ENCODE measurements at places on chromosomes 16 and 17. TPM values are rescaled to one million over a fixed set of nuclear protein-coding genes. Genes with fewer than 3 reads are reported as not detected.

GRCh38 chr16:19127205-19127604, 13.4 kb downstream of the ITPRIPL2 start:
- no peak for DNase-seq

DNA sequence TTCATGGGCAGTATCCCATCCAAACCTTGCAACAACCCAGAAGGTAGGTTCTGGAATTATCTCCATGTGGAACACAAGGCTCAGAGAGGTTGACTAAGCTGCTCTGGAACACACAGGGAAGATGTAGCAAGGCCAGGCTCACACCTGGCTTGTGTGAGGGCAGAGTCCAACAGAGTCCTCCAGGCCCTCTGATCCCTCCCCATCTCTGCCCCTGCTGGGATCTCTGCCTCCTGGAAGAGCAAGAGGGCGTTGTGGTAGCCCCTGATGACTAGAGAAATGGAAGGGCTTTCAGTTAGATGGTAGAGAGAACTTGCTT, 7.0 kb upstream of the PPP1R1B start:
- no peak for DNase-seq

DNA sequence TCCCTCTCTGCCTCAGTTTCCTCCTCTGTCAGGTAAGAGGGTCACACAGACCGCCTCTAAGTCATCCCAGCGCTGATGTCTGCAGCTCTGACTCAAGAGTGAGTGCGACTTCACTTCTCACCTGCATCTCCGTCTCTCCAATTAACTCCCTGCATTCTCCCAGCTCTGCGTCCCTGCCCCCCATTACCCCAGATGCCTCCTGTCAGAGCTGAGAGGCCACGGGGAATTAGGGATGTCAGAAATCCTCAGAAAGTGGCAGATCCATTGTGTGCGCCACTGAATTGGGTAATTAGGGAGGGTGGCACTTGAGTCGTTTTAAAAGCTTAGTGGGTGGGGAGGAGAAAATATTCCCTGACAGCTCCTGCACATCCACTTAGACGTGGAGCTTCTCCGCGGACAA, 885.4 kb upstream of the EEF2KMT start:
- no peak for DNase-seq

GRCh38 chr16:73873643-73874042, 423.0 kb upstream of the PSMD7 start:
- DNase-seq = no peak

DNA sequence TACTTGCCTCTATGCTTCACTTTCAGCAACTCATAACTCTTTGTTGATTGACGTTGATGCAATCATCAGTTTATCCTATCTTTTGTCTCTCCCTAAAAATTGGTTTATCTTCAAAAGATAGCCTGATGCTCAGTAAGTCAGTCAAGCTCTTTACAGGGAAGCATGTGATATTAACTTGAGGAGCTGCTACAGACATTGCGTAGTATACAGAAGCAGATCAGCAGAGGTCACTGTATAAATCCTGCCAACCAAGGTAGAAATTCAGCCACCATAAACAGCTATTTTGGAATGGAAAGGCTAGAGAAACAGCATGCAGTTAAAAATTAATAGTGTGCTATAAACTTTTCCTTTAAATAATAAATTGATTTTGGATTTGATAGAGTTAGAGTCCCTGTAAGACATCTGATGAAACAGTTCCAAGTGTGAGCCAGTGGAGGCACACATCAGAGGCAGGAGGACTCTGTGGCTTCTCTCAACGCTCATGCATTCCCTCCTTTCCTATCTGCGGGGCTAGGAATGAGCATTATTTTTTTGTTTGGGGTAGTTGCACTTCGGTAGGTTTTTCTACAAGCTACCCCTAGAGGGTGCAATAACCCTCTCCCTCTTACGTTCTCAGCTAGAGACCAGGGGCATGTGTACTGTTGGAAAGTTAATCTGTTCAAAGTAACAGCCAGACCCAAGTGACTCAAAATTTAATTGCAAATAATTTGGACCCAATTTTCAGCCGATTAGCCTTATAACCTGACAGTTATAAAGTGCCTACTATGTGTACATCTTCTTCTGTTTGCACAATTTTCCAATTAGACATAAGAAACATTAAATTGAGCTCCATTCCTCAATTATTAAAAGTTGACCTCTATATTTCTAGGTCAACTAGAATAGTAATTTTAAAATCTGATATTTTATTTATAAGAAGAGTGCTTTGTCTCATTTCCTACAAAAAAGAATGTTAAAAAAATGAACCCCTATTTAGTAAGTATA, 647.7 kb upstream of the SOX9 start:
- no peak for DNase-seq

- no peak for DNase-seq
Measured at GRCh38 chr16:23195366-23195978, 12.9 kb downstream of the SCNN1G start.

GRCh38 chr17:7445619-7445968, 733 bp downstream of the CHRNB1 start:
- DNase-seq = no peak

GRCh38 chr17:15884731-15885130, 60.2 kb upstream of the ADORA2B start:
- no peak for DNase-seq

GRCh38 chr17:31517524-31517923, 126.0 kb downstream of the RAB11FIP4 start:
- no peak for DNase-seq

GRCh38 chr17:79420318-79421243, 190.3 kb downstream of the RBFOX3 start:
- no peak for DNase-seq

DNA sequence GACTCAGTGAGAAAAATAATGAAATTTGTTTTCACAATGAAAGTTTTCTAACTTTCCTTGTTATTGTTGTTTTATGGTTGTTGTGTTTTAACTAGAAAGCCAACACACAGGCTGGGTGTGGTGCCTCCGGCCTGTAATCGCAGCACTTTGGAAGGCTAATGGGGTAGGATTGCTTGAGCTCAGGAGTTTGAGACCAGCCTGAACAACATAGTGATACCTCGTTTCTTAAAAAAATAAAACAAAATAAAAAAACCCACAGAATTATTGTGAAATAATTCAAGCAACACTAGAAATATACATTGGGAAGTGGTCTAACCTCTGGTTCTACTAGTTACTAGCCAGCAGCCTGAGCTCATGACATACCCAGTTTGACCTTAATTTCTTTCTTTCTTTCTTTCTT, 630 bp downstream of the MILR1 start:
- no peak for DNase-seq

DNA sequence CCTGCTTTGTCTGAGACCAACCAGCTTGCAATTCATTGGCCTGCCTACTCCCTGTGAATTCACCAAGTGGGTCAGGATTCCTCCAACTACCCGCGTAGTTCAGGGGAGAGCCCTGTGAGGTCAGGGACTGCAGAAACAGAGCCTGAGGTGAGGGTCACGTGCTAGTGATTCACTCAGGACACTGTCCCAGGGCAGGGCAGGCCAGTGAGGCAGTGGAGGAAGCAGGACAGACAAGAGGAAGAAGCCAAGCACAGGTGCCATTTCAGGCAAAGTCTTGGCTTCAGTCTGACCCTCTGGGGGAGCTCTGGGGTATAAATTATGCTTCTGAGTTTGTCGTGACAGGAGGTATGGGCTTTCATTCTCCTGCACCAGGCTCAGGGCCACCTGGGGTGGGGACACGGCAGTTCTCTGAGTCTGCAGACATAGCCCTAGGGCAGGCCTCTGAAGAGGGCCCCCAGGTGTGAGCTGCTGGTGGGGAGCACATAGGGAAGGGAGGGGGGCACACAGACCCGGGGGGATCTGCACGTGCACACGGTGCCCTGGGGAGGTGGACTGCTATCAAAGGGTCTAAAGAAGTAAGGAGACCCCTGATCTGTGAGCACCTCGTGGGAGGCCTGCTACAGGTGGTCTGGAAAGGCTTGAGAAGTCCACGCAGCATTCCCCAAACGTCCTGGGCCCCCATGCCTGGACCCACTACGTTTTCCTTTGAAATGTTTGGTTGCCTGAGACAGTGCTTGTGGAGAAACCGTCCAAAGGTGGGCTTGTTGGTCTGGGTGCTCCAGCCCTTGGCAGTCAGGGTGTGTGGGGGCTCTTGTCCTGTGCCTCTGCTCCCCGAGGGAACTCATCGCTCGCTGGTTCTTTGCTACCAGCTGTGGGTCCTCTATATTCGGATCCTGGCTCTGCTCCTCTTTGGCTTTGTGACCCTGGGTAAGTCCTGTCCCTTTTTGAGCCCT, 46.4 kb downstream of the NKD1 start:
- DNase-seq = no peak

DNA sequence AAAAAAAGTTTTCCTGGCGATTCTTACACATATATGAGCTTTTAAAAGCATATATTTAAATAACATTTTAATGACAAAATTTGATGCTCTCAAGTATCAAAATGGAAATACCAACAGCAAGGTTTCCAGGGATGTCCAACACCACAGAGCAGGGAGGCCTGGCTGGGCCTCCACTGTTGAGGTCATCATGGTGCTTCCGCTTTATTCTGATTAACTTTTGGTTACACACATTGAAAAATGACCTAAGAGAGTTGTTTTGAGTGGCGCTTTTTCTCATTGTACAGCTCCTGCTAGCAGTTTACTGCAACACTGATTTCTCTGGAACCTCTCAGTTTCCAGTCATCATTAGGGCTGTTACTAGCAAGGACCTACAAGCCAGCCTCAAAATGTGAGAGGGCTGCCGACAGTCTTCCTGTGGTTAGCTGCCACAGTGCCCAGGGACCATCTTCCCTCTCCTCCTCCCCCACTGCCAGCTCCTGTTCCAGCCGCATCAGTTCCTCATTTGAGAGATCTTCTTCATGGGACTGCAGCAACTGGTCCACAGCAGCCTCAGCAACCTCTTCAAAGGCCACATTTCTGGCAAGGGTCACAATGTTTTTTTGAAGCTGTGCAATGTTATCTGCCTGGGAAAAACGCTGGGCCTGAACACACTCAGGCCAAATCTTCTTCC, 21.3 kb downstream of the DEF8 start:
- DNase-seq = no peak

- peak; percentile 58 for DNase-seq
Measured at GRCh38 chr16:82603784-82604411, 22.9 kb upstream of the CDH13 start.

DNA sequence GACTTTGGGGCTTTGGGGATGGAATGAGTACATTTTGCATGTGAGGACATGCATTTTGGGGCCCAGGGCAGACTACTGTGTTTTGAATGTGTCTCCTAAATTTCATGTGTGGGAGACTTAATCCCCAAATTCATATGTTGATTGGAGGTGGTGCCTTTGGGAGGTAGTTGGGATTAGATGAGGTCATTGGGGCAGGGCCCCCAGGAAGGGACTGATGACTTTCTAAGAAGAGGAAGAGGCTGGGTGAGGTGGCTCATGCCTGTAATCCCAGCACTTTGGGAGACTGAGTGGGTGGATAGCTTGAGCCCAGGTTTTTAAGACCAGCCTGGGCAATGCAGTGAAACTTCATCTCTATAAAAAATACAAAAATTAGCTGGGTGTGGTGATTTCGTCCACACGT, 42.8 kb upstream of the RAI1 start:
- DNase-seq = no peak

DNA sequence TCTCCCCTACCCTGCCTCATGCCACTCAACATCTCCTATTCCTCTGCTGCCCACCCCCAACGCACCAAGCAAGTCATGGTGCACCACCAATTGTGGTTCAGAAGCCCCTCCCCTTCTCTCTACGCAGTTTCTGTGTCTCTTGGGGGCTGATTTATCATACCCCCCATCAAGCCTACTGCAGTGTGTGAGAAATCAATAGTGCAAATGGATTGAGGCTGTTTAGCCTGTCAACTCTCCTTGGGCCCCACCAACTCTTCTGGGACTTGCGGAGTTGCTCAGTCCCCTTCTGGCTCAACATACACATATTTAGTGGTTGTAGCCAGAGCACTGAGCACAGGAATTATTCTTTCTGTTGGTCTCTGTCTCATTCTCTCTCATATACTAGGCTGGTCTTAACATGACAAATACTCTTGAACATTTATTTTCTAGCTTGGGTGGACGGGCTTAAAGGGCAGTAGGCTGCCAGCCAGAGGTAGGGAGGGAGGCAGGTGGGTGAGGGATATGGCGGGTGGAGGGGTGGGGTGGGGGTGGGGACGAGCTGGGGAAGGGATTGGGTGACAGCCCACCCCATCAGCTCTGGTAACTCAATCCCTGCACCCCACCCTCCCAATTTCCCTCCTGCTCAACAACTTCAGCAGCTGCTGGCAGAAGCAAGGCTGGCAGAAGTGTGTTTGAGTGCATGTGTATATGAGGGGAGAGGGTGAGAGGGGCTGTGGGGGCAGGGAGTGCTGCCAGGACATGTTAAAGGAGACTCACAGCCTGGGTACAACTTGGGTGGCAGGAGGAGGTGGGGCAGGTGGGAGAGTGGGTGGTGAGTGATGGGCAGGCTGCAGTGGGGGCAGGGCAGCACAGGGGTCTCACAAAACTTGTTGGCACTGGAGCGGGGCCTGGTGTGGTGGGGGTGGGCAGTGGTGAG, 4.9 kb downstream of the RARA start:
- peak; percentile 68 for DNase-seq

GRCh38 chr16:30054451-30054850, 11.1 kb upstream of the ALDOA start:
- no peak for DNase-seq

GRCh38 chr16:23148166-23148512, 1.1 kb downstream of the USP31 start:
- no peak for DNase-seq

DNA sequence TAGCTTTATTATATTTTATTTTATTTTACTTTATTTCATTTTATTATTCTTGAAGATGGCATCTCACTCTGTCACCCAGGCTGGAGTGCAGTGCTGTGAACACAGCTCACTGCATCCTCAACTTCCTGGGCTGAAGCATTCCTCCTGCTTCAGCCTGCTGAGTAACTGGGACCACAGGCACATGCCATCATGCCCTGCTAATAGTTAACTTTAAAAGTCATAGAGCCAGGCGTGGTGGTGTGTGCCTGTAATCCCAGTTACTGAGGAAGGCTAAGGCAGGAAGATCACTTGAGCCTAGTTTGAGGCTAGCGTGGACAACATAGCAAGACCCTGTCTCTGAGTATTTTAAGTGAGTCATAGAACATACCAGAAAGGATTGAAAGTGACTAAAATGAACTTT, 38.7 kb downstream of the ESRP2 start:
- DNase-seq = no peak

GRCh38 chr16:67398546-67399217, 5.4 kb upstream of the TPPP3 start:
- DNase-seq = no peak

- no peak for DNase-seq
Measured at GRCh38 chr16:66065925-66066324, 300.6 kb upstream of the CDH5 start.

GRCh38 chr16:57578521-57579360, 36.3 kb downstream of the ADGRG5 start:
- no peak for DNase-seq

DNA sequence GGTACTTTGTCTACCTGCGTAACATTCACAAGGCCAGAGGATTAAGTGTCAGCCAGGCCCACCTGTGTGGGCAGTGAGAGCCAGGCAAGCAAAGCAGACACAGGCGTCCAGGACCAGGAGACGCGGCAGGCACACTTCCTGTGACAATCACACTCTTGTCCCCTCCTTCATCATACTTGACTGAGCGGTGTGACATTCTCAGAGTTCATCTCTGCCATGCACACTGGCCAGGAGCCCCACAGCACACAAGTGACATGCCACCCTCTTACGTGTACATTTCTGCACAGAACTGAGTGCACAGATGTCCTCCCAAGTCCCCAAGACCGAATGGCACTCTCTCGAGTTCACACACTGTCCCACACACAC, 8.7 kb downstream of the PPP1R9B start:
- DNase-seq = no peak

The ZNF23 gene
- total RNA-seq = 5.2 TPM

The WNK4 gene
- total RNA-seq = not detected

The CMTM3 gene
- total RNA-seq = 2.6 TPM

The CACNA1G gene
- 0.09 TPM for total RNA-seq

The KRTAP16-1 gene
- total RNA-seq = not detected

The CA7 gene
- total RNA-seq = 0.19 TPM

The ZNF205 gene
- 7.2 TPM for total RNA-seq

Data from gastrocnemius medialis (tissue), 4 donors.